ENCODE measurements at places on chromosomes 12 and 14.

DNA sequence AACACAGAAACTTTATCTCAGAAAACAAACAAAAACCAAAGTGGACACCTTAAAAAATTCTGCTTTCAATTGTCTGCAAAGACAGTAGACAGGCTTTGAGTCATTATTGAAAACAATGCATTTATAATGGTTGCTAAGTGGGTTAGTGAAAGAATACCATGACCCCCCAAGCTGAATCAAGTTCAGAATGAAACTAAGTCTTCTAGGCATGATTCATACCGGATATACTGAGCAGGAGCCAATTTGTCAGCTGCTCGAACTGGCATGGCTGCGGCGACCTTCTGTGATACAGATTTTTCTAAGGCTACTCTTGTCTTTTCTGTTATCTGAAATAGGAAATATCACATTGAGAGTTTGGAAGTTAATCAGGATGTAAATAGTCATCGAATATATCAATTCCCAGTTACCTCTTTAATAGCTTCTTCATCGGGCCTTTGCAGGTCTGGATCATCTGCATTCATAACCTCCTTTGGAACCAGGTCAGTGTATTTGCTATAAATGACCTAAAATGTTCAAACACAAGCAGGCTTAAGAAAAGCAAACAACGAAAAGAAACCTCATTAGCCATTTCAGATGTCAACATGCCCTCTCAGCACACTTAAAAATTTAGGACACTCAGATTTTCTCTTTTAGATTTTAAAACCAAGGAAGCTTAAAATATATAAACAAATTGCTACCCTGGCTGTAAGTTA, 22.3 kb downstream of the SNW1 start:
- DNase-seq: no peak

DNA sequence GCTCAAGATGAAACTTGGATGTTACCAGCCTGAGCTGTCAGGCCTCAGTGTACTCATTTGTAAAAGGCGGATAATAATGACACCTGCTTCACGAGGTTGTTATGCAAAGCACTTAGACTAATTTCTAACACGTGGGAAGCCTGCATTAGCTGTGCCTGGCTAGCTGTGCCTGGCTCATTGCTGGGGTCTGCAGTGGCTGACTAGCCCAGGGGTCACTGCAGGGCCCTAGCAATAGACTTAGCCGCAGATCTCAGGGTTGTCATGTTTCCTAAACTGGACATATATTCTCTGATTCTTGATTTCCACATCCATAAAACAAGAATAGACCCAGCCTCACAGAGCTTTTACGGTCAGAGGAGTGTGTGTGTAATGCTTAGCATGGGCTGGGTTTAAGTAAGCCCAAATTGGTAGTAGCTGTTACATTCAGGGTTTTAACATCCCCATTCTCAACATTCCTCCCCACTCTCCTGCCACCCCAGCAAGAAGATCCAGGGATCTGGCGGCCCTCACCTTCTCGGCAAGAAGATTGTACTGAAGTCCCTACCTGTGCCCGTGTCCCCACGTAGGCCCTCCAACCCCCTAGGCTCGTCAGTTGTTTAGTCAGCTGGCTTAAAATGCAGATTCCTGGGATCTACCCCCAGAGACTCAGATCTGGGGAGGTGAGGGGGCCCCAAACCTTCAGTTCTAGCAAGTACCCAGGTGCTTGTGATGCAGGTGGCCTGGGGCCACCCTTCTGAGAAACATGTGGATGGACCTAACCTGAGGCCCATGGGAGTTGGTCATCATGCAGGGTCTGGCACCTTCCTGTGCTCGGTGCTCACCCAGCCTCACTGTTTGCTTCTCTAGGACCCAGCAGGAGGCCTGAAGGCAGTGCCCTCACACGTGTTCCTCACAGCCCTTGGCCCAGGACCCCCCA, 8.6 kb downstream of the NR4A1 start:
- DNase-seq: no peak

GRCh38 chr12:98736352-98737321, 91.5 kb downstream of the APAF1 start:
- DNase-seq: peak; percentile 20

DNA sequence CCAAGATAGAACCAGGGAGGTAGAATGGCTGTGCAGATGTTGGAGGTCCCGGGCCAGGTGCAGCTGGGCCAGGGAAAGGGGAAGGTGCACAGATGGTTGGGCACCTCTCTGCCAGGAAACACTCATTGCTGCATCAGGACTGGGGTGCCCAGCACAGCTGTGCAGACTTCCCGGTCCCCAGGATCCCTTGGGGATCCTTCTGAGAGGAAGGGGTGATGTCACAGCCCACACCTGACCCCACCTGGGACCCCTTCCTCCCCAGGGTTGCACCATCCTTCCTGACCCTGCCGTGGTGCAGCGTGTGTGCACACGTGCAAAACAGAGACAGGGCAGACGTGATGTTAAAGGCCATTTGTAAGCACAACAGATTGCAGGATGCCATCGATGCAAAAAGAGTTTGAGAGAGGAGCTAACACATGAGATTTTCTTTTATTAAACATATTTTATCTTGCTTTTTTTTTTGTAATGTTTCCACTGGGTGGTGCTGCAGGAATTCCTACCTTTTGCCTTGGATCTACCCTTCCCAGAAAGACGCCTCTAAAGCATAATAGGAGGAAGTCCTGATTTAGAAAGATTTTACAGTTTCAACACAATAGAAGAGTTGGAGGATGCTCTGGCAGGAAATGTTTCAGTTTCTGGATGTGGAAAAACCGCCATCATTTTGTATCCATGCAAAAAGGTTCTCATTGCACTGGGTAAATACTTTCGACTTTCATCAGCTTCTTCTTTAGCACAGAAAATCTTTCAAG, 14.8 kb downstream of the ELK3 start:
- DNase-seq: no peak

Measured in hematopoietic multipotent progenitor cell treated with erythropoietin and hydrocortisone succinate and interleukin-3 and kit ligand, for 6 days (in vitro differentiated cells).